ENCODE measurements at places on chromosomes 13 and 19. TPM values are rescaled to one million over a fixed set of nuclear protein-coding genes. Genes with fewer than 3 reads are reported as not detected.

The SLC7A10 gene
- 2.1 TPM for total RNA-seq

GRCh38 chr13:45300190-45300985 is 40.6 kb downstream of the TPT1 start:
- H3K4me3 ChIP-seq: no peak overlapping the region
- no peaks in the 10 kb centered on the region for H3K36me3 ChIP-seq
- no peaks in the 10 kb centered on the region for H3K27me3 ChIP-seq
- no peak overlapping the region for H3K27ac ChIP-seq
- no peaks in the 10 kb centered on the region for H3K4me1 ChIP-seq
- DNase-seq: no peak

- peak; percentile 77 for DNase-seq
- H3K27ac ChIP-seq: peak within 1 kb of the TSS; percentile 82
- peaks cover 21% of the 10 kb centered on the region for H3K4me1 ChIP-seq
- no peaks in the 10 kb centered on the region for H3K27me3 ChIP-seq
These were observed at the start of gene ZNF329 for GRCh38 chr19:58150328-58150921. ZNF329 (minus strand) TSS chr19:58150789; CDS start chr19:58129503, 21,286 bp downstream.

DNA sequence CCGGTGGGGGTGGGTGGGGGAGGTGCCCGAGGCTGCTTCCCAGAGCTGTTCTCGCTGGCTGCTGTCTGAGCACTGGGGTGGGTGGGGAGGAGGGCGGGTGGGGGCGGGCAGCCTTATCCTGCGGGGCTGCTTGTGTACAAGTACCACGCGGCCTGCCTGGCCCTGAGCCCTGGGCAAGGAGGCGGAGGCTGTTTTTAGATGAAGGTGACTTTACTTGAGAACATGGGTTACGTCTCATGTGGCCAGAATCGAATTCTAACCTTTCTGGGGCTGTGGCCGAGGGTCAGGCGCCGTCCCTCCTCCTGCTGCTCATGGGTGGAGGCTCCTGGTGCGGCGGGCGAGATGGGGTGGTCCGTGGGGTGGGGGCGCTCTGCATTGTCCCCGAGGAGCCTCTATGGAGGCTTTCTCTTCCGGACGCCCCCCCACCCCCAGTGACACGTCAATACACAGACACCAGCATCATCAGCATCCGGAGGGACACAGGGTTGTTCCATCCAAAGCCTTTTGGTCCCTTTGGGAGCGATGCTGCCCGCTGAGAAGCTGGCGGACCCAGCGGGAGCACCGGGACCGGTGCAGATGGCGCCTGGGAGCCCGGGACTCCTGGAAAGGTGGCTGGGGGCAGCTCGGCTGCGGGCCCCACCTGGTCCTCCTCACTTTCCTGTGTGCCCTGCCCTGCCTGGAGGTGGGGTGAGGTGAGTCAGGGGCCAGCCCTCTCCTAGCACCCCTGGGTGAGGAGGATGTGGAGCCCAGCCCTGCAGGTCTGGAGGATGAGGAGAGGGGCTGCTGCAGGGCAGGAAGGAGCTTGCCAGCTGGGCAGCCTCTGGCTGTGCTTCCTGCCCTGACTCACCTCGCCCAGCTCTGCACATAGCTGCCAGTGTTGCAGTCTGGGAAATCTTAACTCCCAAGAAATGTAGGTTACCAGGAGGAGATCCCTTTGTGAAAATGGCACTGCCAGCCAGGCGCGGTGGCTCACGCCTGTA is 3.4 kb downstream of the BSG start:
- no peak overlapping the region for H3K4me3 ChIP-seq
- H3K27me3 ChIP-seq: no peaks in the 10 kb centered on the region
- no peak overlapping the region for H3K27ac ChIP-seq
- peaks cover 3% of the 10 kb centered on the region for H3K36me3 ChIP-seq
- DNase-seq: peak; percentile 81
- peaks cover 32% of the 10 kb centered on the region for H3K4me1 ChIP-seq

- H3K36me3 ChIP-seq: no peaks in the 10 kb centered on the region
- no peak overlapping the region for H3K4me3 ChIP-seq
- no peaks in the 10 kb centered on the region for H3K4me1 ChIP-seq
- H3K27me3 ChIP-seq: no peaks in the 10 kb centered on the region
These were observed 135.5 kb upstream of the EDNRB start for GRCh38 chr13:78054157-78054556.

DNA sequence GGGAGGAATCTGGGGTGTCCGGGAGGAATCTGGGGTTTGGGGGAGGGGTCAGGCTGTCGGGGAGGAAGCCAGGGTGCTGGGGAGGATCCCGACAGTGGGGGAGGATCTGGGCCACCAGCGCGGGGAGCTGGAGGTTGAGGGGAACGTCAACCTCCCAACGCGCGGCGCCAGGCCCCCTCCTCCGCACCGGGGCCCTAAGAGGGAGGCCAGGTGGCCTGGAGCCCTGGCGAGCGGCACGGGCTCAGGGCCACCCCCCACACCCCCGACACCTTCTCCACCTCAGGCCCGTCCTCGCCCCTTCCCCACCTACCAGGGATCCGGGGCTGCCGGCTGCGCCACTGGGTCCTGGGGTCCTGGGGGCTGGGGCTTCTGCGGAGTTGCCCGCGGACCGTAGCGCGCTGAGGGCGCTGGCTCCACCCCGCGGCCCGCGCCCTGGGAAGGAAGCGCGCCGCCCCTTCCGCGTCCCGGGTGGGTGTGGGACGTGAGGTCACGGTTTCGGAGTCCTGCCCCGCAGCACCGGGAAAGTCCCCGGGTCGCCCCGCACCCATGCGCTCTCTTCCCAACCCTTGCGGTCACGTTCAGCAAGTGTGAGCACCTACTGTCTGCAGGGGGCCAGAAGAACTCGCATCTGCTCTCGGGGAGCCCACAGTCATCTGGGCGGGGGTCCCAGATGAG is at the start of gene TICAM1:
TSS of gene TICAM1 (minus strand) at position 409 of the 675 bp plus-strand sequence. CDS start 13,335 bp downstream, outside the sequence.
- H3K36me3 ChIP-seq: no peaks in the 10 kb centered on the region
- H3K27ac ChIP-seq: peak within 1 kb of the TSS; percentile 98
- no peaks in the 10 kb centered on the region for H3K27me3 ChIP-seq
- DNase-seq: peak; percentile 96
- H3K4me1 ChIP-seq: peaks cover 37% of the 10 kb centered on the region

DNA sequence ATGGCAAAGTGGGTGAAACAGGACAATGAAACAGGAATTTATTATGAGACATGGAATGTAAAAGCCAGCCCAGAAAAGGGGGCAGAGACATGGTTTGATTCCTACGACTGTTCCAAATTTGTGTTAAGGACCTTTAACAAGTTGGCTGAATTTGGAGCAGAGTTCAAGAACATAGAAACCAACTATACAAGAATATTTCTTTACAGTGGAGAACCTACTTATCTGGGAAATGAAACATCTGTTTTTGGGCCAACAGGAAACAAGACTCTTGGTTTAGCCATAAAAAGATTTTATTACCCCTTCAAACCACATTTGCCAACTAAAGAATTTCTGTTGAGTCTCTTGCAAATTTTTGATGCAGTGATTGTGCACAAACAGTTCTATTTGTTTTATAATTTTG is 8.6 kb downstream of the CLN5 start:
- no peaks in the 10 kb centered on the region for H3K27me3 ChIP-seq

The ZNF835 gene
- 0.78 TPM for total RNA-seq

The NTF4 gene
- total RNA-seq: 10.5 TPM

The FGF21 gene
- not detected for total RNA-seq

GRCh38 chr19:58538257-58539168 is 5.4 kb upstream of the TRIM28 start:
- H3K4me1 ChIP-seq: peaks cover 11% of the 10 kb centered on the region
- no peaks in the 10 kb centered on the region for H3K27me3 ChIP-seq
- no peaks in the 10 kb centered on the region for H3K36me3 ChIP-seq
- peak overlapping the region; percentile 17 for H3K27ac ChIP-seq
- H3K4me3 ChIP-seq: peak overlapping the region; percentile 41
- DNase-seq: peak; percentile 87

The AMER2 gene
- not detected for total RNA-seq

- no peak overlapping the region for H3K27ac ChIP-seq
- no peaks in the 10 kb centered on the region for H3K4me1 ChIP-seq
- no peak for DNase-seq
These were observed 38.1 kb downstream of the DGKH start for GRCh38 chr13:42086582-42086981.

- peaks cover 3% of the 10 kb centered on the region for H3K36me3 ChIP-seq
- DNase-seq: peak; percentile 84
- peak overlapping the region; percentile 82 for H3K27ac ChIP-seq
- H3K4me1 ChIP-seq: peaks cover 75% of the 10 kb centered on the region
These were observed 17.7 kb downstream of the NFIX start for GRCh38 chr19:13012690-13013608.

- H3K4me1 ChIP-seq: no peaks in the 10 kb centered on the region
- no peak for DNase-seq
- H3K36me3 ChIP-seq: no peaks in the 10 kb centered on the region
- no peak overlapping the region for H3K4me3 ChIP-seq
- no peaks in the 10 kb centered on the region for H3K27me3 ChIP-seq
These were observed 28.0 kb upstream of the FOXO1 start for GRCh38 chr13:40694426-40694825.

- no peak for DNase-seq
- H3K4me3 ChIP-seq: no peak overlapping the region
- H3K27me3 ChIP-seq: no peaks in the 10 kb centered on the region
- H3K36me3 ChIP-seq: no peaks in the 10 kb centered on the region
- no peaks in the 10 kb centered on the region for H3K4me1 ChIP-seq
- H3K27ac ChIP-seq: no peak overlapping the region
These were observed 27.5 kb upstream of the ANKRD10 start for GRCh38 chr13:110942248-110942981.

DNA sequence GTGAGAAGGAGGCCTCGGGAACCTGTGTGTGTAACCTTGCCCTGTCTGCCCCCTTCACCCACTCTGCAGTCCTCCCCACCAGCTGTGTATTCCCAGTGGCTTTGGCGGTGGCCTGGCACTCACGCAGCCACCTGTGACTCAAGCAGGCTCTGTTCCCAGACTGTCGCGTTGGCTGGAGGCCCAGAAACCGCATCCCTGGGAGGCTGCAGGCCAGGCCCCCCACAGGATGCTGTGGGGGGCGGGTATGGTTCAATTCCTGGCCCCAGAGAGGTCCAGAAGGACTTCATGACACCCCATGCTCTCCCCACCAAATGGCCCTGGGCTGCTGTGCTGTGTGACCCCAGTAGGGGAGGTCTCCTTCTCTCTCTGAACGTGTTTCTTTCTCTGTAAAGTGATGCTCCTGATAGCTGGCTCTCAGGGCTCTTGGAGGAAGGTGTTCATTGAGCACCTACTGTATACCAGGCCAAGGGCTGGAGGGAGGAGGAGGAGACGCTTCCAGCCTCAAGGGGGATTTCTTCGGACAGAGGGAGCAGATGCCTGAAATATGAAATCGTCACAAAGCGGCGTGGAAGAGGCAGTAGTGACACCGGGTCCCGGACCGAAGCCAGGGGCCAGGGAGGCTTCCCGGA is 1.9 kb upstream of the LINGO3 start:
- DNase-seq: no peak
- H3K4me3 ChIP-seq: no peak overlapping the region
- H3K4me1 ChIP-seq: peaks cover 6% of the 10 kb centered on the region
- no peak overlapping the region for H3K27ac ChIP-seq
- peaks cover 38% of the 10 kb centered on the region for H3K27me3 ChIP-seq

GRCh38 chr19:294946-295686 is 3.9 kb upstream of the PLPP2 start:
- no peak overlapping the region for H3K4me3 ChIP-seq
- H3K4me1 ChIP-seq: peaks cover 31% of the 10 kb centered on the region
- H3K27me3 ChIP-seq: peaks cover 8% of the 10 kb centered on the region
- H3K27ac ChIP-seq: peak overlapping the region; percentile 43
- DNase-seq: no peak

GRCh38 chr13:25768376-25768775 is 283.4 kb downstream of the SHISA2 start:
- no peak overlapping the region for H3K27ac ChIP-seq
- H3K4me1 ChIP-seq: no peaks in the 10 kb centered on the region
- H3K36me3 ChIP-seq: no peaks in the 10 kb centered on the region

- H3K27me3 ChIP-seq: no peaks in the 10 kb centered on the region
- H3K4me1 ChIP-seq: no peaks in the 10 kb centered on the region
- no peaks in the 10 kb centered on the region for H3K36me3 ChIP-seq
- DNase-seq: no peak
- no peak overlapping the region for H3K27ac ChIP-seq
- no peak overlapping the region for H3K4me3 ChIP-seq
These were observed 354.5 kb upstream of the NBEA start for GRCh38 chr13:34587576-34587975.

The ANKLE1 gene
- total RNA-seq: 0.66 TPM

DNA sequence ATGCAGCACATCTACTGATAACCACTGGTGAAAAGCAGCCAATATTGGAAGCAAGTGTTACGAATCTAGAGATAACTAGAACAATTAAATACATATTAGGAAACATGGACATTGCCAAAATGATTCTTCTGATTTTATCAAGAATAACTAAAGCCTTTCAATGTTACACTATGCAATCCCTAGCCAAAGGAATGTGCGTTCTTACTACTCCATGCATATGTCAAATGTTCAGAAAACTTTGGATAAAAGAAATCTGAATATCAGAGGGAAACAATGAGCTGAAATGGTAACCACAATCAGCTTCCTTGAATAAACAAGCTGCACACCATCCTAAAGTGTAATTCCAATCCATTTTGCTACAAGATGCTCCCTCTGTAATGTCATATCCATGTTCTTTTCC is 951 bp upstream of the POSTN start:
- H3K36me3 ChIP-seq: no peaks in the 10 kb centered on the region
- H3K27me3 ChIP-seq: no peaks in the 10 kb centered on the region
- H3K27ac ChIP-seq: no peak overlapping the region
- H3K4me3 ChIP-seq: no peak overlapping the region

DNA sequence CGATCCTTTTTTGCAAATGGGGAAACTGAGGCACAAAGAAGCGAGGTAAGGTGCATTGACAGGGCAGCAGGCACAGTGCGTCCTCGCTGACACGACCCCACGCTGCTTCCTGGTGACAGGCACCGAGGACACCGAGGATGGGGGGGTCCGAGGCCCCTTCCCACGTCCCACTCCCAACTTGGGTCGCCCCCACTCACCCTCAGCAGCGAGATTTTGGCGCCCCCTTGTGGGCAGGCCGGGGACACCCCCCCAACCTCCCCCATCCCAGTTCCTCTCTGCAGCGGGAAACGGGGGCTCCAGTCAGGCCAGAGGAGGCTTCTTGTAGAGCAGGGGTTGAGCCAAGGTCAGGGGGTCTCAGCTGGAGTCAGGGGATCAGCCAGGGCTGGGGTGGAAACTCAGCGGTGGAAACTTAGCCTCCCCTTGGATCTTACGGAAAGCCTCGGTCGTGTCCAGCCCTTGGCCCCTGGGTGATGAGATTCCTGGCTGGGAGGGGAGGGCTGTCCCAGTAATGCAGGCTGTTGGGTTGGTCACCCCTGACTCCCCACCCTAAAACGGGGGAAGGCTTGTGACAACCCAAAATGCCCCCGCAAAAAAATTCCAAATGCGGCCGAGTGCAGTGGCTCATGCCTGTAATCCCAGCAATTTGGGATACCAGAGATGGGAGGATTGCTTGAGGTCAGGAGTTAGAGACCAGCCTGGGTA is 8.2 kb downstream of the SMIM24 start:
- H3K27ac ChIP-seq: no peak overlapping the region
- peak; percentile 89 for DNase-seq
- H3K36me3 ChIP-seq: no peaks in the 10 kb centered on the region
- H3K4me3 ChIP-seq: no peak overlapping the region

Data from upper lobe of left lung (tissue), 6 donors.